Gastroesophageal sphincter (tissue), 4 donors: ENCODE measurements at places on chromosomes 3 and 15. TPM values are rescaled to one million over a fixed set of nuclear protein-coding genes. Genes with fewer than 3 reads are reported as not detected.

- ATAC-seq, result no peak
These were observed 31.7 kb downstream of the UQCC5 start for GRCh38 chr3:52568069-52568468.

GRCh38 chr3:59472541-59472940, 422.7 kb upstream of the CFAP20DC start:
- ATAC-seq, result no peak

- ATAC-seq, result no peak
These were observed 148.4 kb upstream of the TLE3 start for GRCh38 chr15:70245932-70246622.

Gene GFM1
- 43.9 TPM for total RNA-seq

GRCh38 chr3:52205727-52206372, 7.9 kb downstream of the ALAS1 start:
- no peak for ATAC-seq

DNA sequence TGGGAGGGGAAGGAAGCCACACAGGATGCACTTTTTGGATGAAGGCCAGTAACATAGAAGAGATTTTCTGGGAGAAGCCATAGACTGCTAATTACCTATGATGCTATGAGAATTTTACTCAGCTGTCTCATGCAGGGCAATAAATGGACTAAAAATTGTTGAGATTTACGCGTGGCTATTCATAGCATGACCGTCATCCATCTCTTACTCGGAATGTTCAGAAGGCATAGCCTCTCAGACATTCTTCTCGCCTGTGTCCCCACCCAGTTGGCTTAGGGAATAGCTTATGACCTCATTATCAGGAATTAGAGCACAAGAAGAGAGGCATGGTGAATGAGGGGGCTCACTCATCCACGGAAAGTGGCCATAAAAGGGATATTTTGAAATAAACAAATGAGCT, 107.9 kb upstream of the ATP10A start:
- peak; percentile 85 for ATAC-seq

DNA sequence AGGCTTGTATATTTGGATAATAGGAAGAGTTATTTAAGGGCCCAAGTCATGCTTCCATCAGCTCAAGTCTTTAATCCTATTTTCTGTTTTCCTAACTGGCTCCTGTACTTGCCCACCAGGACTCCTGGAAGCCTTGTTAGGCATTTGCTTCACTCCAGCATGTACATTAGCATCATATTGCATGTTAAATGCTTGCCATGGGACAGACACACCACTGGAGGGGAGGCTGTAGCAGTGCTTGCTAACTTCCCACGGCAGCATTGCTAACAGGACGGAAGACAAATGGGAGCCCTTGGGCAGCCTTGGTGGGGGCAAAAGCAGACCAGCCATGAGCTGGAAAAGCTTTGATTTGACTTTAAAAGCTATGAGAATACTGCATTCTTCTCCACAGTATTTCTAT, 6.1 kb downstream of the TMOD2 start:
- no peak for ATAC-seq

- no peak for ATAC-seq
These were observed 33.0 kb downstream of the THBS1 start for GRCh38 chr15:39613861-39614260.

- ATAC-seq, result no peak
These were observed 114.2 kb downstream of the NEDD4 start for GRCh38 chr15:55879181-55879580.

Gene THPO
- total RNA-seq, result 0.31 TPM

GRCh38 chr15:27133249-27133648, 162.3 kb downstream of the GABRG3 start:
- ATAC-seq, result no peak

- peak; percentile 28 for ATAC-seq
These were observed 4.3 kb upstream of the MTFMT start for GRCh38 chr15:65033659-65034269.

DNA sequence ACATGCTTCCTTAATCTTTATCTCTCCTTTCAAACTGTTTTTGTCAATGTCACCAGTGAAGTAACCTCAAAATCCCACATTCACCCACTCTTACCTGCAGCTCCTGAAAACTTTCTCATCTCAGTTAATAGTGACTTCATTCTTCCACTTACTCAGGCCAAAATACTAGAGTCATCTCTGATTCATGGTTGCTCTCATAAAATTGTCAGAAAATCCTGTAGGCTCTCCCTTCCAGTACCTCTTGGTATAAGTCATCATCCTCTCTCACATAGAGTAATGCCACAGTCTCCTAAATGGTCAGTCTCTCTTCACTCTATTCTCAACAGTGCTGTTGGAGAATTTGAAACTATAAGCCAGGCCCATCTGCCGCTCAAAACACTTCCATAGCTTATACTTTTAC, 34.9 kb upstream of the POU1F1 start:
- no peak for ATAC-seq

DNA sequence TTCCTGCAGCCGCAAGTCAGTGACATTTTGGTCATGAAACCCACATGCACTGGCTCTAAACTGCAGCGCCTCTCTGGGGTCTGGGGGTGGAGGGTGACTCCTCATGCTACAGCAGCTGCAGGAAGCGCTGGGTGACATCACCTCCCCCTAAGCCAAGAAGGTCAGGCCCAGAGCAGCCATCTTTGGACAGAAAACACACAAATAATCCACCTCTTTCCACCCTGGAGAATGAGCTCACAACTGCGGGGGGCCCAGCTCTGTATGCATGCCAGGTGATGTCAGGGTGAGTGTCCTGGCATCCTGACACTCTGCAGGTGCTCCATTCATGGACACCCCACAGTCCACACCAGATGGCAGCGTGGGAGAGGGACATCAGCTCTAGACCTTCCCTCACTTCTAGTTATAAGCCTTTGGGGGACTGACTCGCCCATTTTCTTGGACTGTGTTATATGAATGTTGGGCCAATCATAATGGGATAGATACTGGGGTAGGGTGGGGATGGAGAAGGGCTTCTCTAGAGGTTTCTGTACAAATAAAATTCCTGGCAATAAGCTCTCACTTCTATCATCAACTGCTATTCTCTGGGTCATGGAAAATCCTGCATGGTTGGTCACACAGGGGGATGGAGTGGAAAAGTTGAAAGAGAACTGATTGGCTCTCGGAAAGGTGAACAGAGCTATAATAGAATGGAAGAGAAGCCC, 70.7 kb upstream of the THBS1 start:
- no peak for ATAC-seq

GRCh38 chr3:159139326-159139725, 337.5 kb downstream of the MFSD1 start:
- no peak for ATAC-seq

- no peak for ATAC-seq
These were observed 9.1 kb upstream of the TMEM87A start for GRCh38 chr15:42282344-42282743.

- no peak for ATAC-seq
These were observed 149.7 kb downstream of the RBMS3 start for GRCh38 chr3:29430558-29430971.

Gene RLBP1
- total RNA-seq, result not detected

DNA sequence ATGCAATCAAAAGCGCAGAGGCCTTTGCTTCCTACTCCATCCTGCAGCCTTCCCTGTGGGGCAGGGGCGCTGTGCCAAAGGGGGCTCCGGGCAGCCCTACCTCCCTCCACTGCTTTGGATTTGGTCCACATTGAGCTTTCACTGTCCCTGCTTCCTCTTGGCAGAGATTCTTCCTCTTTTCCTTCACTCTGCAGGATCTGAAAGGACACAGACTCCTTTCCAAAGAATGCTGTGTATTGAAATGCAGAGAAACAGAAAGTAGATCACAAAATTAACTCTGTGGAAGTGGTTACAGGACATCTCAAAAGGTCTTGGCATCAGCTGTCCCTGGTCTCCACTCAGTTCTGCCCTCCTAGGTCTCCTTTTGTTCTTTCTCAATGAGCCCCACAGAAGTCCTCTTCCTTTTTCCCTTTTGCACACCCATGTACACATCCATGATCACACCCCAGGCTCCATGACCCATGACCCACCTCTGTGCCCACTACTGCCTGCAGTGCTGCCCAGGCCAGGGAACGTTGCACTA, 64.1 kb downstream of the CCR1 start:
- ATAC-seq, result peak; percentile 39

GRCh38 chr3:23402728-23403492, 199.8 kb downstream of the UBE2E2 start:
- no peak for ATAC-seq

Gene GPR149
- not detected for total RNA-seq

Gene CHDH
- total RNA-seq, result 2.4 TPM

- no peak for ATAC-seq
These were observed 139.1 kb upstream of the RAD18 start for GRCh38 chr3:9102240-9102981.

DNA sequence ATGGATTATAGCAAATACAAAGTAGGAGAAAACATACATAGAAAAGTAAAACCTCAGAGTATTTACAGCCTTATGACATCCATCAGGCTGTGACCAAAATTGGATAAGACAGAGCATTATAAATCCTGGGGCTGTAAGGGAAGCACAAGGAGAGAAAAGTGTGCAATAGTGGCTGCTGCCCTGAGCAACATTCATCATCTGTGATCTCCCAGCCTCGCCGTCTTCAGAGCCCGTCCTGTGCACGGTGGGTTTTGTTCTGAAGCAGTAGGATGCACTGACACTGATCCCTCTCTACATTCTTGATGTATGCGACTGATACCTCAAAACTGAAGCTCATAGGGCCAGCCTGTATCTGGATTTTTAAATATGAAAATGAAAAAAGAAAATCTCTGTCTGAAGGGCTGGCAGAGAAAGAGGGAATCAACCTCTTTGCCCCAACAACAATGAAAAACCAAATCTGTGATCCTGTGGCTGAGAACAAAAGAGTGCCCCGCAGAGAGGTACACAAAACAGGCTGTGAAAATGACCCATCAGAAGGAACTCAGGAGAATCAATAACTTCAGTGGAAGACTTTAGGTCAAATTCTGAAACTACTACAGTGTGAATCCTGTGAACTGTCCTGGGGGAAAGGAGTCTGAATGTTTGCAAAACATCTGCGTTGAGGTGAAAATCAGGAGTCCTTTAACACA, 8.2 kb upstream of the RTP4 start:
- ATAC-seq, result no peak

Gene SPATA16
- total RNA-seq, result not detected

- ATAC-seq, result no peak
These were observed 137.9 kb upstream of the CADM2 start for GRCh38 chr3:84820906-84821305.

Gene TF
- 1.1 TPM for total RNA-seq

GRCh38 chr15:92158426-92158825, 235.3 kb upstream of the ST8SIA2 start:
- ATAC-seq, result no peak

GRCh38 chr15:57586661-57587424, 4.9 kb upstream of the MYZAP start:
- ATAC-seq, result no peak

DNA sequence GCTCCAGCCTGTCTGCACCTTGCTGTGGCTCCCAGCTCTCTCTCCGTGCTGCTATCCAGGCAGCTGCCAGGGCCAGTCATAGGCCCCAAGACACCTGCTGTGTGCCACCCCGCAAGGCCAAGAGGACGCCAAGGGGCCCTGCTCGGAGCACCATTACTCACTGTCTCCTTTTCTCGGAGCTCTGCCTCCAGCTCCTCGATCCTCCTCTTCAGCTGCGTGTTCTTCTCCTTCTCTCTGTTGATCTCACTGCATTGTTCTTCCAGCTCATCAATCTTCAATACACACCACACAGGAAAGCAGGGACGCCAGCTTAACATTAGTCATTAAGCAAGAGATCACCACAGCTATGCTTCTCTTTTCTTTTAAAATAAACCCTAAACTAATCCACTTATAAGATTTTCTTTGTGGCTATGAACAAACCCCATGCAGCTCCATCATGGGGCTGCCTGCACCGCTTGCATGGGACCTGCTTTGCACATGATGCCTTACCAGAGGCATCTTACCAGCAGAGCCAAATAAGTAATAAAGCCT, 42.6 kb downstream of the WHAMM start:
- no peak for ATAC-seq

DNA sequence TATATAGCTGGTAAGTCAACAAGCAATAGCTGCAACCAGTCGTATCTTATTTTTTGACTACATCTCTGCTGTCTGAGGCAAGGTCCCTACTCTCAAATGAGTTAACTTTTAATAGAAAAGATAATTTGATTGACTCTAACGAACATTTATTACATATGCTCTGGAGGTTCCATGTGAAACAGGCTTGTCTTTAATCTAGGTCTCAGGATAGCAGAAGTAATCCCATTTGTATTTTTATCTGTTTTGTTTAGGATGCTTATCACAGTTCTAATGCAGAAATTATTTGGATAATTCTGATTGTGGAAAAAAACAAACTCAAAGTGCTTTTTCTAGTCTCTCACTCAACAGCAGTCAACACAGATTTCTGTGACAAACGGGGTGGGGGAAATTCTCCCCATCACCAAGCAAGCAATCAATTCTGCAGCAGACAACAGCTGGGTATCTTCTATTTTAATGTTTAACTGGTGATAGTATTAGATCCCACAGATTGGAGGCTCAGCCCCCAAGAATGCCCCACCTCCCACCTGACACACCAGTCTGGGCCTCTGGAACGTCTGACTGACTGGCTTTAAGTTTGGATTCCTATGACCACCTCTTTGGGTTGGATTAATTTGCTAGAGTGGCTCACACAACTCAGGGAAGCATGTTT, 58.8 kb downstream of the ITPR1 start:
- no peak for ATAC-seq

Gene PPP2R3A
- total RNA-seq, result 24.6 TPM

- ATAC-seq, result no peak
These were observed 44.9 kb downstream of the ABHD5 start for GRCh38 chr3:43735618-43736017.

DNA sequence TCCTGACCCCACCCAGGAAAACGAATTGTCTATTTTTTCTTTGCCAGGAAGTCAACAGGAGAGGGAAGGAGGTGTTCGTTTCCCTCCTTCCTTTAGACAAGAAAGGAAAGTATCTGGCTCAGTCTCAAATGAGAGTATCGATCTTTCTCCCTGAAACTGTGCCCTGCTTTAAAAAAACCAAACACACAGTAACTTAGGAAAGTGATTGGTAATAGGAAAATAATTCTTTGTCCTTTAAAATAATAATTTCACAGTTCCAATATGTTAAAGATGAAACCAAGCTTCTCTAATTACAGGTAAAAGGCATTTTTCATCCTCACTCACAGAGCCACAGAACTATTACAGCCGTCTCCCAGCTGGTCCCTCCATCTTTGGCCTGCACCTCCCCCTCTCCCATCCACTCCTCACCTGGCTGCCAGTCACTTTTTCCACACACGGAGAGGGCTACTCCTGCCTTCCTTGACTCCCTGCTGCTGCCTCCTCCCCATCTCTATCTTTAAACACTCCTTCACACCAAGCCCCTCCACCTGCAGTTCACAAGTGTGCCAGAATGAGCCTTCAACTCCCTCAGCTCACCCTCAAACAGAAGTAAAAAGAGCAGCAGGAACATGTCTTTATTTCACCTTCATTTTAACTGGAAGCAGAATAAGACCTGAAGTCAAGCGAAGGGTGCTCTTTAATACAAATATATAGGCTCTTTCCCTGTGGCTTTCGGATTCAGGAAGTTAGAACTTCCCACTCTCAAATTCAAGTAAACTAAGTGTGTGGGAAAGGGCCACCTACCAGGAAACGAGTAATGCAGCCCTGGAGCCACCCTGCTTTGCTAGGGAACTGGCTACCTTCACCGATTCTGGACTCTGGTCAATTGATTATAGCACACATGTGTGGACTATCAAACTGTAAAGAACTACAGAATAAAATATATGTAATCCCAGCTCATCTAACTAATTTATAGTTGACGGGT, 116.4 kb downstream of the SENP2 start:
- ATAC-seq, result no peak

- no peak for ATAC-seq
These were observed 113.4 kb downstream of the SLC49A4 start for GRCh38 chr3:122908251-122908650.
